ENCODE measurements at places on chromosomes 16 and 17. TPM values are rescaled to one million over a fixed set of nuclear protein-coding genes. Genes with fewer than 3 reads are reported as not detected.

Gene EPOP
- total RNA-seq: 1.1 TPM

Gene COX6A2
- 4.1 TPM for total RNA-seq

Gene GRB2
- 101 TPM for total RNA-seq

Gene CD300H
- not detected for total RNA-seq

Gene LRRC59
- 45.7 TPM for total RNA-seq
